ENCODE measurements at places on chromosomes 2 and 18.
A peak's percentile ranks its signal among the peaks of the same experiment; 100 is the strongest.

DNA sequence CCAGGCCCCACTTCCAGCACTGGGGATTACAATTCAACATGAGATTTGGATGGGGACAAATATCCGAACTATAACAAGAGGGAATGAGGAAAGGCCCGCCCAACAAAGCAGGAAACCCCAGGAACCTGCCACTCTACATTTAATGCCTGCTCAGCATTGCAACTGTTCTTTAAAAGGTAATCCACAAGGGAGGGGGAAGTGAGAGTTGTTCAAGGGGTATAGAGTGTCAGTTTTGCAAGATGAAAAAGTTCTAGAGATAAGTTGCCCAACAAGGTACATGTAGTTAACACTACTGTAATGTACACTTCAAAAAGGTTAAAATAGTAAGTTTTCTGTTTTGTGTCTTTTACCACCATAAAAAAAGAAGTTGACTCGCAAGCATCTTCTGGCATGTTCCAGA is 137.6 kb downstream of the MBD2 start:
- no peak for DNase-seq

GRCh38 chr18:34709104-34709503 is 994 bp upstream of the DTNA start:
- peak; percentile 96 for DNase-seq

DNA sequence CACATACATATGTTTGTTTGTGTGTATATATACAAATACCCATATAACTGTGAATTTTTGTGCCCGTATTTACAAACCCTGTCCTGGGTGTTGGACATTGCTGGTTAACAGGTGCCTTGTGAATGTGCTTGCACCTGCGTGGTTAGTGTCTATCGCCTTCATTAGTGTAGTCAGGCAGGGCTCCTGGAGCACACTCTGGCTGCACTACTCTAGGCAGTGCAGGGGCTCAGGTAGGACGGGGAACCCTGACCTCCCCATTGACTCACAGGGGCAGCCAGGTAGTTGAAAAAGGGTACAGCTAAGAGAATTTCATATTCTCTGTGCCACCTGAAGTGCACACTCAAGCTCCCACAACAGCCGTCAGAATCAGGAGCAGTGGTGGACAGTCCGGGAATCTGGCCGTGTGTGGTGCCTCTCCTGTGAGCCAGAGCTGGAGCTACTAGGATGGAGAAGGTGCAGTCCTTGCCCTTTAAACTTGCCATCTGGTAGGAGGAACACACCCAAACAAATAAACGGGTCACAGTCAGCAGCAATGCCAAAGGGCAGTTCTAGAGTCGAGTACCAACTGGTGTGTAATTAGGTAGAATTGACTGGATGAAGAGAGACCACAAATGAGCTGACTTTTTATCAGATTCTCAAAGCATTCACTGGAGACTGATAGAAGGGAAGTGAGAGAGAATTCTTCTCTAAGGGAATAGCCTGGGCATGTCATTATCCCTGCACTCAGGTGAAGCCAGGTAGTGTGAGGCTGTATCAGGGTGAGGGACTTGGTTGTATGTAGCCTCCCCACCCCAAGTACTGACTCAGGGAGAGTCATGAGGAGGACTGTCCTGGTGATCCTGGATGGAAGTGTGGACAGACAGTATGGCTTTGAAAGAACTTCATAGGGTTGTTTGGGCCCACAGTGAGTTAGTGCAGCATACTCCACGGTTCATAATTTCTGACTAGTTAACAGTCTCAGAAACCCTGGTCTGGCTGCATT is 44.1 kb downstream of the FARP2 start:
- no peak for DNase-seq

DNA sequence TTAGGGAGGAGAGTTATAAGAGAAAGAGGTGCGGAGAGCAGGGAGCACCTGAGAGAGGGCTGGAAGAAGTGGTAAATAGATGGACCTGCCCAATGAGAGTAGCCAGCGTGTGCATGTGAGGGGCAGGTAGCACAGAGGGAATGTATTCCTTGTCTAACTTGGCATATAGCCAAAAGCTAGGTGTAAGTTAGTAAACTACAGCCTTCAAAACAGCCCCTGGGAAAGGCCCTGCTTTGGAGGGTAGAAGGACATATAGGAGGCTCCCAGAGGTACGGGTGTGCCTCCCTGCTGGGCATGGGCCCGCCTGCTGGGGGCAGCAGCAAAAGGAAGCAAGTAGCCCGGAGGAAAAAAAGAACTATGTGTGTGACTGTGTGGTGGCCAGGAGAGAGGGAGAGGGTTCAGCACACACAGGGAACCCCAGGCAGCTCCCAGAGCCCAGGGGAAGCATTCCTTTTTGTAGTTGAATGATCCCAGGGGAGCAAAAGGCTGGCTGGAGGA is 48.0 kb downstream of the TCF7L1 start:
- DNase-seq: no peak

- no peak for DNase-seq
These were observed 15.8 kb downstream of the ATG4B start for GRCh38 chr2:241653210-241653750.

GRCh38 chr2:98730053-98730706 is 752 bp downstream of the MGAT4A start:
- DNase-seq: no peak

DNA sequence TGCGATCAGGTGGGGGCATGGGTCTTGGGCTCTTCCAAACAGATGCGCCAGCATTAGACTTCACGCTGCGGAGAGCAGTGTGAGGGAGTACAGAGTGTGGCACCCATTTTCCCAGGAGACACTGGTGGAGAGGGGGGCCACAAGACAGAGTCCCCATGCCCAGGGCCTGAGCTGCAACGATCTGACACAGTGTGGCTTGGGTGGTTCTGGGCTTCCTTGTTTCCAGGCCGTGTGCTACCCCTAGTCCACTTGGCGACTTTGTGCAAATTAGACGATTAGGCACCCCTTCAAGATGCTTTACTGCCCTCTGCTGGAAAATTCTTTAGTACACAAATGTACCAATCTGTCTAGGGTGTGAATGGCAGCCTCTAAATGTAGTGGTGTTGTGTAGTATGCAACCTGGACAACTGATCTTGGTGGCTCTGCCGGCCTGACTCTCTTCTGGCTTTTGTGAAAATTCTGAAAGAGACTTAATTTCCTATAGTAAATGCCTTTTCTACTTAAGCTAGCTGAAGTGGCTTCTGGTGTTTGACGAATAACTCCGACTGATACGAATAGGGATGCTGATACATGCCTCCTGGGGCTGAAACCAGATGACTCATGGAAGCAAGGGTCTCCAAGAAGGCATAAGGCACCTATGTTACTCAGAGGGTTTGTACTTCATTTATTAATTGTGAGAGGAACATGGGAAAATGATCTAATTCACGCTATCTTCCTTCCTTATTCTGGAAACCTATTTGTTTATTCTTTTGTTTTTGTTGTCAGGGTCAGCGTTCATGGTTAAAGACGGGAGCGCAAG is 92.3 kb upstream of the SMAD2 start:
- peak; percentile 71 for DNase-seq

DNA sequence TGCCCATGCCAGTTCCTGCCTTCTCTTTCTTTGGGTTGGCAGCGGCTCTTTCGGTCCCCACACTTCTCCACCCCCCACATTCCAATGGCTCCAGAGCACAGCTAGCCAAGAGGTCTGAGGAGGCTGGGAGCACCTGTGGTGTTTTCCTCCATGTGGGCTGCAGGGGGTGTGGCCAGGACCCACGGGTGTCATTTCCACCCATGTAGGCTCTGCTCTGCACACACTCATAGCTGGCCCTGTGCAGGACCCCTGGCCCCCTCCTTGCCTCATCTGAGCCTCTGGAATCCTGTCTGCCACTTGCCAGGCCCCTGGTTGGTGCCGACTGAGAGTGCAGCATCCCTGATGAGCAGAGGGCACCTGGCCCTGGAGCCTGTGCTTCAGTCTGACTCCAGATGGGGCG is 46.3 kb downstream of the DYSF start:
- DNase-seq: no peak

- no peak for DNase-seq
These were observed 4.8 kb upstream of the SCYGR5 start for GRCh38 chr2:227661827-227662226.

- DNase-seq: no peak
These were observed 75.2 kb downstream of the SOWAHC start for GRCh38 chr2:109689182-109689930.

- DNase-seq: no peak
These were observed 34.7 kb downstream of the ANTXR1 start for GRCh38 chr2:69047625-69048145.

DNA sequence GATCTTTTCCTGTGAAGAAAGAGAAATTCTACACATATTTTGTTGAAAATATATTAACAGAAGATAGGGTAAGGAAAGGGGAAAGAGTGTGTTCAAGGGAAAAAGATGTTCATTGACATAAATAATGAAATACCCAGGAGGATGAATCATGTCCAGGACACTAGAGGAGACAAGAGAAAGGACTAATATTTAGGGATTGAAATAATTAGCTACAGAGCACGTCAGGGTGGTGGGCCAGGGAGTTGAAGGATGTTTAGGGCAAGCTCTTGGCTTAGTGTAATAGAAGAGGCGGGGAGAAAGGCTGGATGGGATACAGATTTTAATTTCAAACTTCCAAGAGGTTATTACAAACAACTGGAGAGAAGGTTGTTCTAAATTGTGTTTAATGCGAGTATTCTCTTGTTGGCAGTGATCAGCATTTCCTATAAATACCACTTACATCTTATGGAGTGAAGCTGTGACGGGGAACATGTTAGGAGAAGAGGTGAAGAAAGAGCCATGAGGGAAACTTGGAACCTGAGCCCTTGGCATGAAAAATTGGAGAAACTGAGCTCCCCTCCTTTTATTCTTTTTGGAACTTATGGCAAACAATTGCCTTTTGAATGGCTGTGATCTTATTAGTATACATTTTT is 36.6 kb upstream of the CETN1 start:
- no peak for DNase-seq

DNA sequence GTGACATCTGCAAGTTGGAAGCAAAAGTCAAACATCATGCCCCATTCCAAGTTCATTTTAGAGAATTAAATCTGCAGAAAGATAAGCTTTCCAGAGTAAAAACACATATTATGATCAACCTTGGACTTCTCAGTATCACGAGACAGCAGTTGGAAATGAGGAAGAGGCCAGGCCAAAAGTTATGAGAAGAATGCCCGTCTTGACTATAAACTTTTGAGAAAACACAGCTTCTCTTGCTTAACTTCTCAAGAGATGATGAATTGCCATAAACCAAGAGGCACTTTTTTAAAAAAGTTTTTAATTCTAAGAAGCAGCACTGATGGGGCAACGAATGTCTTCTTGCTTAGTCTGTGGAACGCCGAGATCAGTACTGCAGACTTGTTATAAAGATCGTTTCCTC is 52.6 kb upstream of the NFU1 start:
- DNase-seq: no peak

GRCh38 chr2:101869527-101869926 is 122.2 kb upstream of the IL1R2 start:
- no peak for DNase-seq

DNA sequence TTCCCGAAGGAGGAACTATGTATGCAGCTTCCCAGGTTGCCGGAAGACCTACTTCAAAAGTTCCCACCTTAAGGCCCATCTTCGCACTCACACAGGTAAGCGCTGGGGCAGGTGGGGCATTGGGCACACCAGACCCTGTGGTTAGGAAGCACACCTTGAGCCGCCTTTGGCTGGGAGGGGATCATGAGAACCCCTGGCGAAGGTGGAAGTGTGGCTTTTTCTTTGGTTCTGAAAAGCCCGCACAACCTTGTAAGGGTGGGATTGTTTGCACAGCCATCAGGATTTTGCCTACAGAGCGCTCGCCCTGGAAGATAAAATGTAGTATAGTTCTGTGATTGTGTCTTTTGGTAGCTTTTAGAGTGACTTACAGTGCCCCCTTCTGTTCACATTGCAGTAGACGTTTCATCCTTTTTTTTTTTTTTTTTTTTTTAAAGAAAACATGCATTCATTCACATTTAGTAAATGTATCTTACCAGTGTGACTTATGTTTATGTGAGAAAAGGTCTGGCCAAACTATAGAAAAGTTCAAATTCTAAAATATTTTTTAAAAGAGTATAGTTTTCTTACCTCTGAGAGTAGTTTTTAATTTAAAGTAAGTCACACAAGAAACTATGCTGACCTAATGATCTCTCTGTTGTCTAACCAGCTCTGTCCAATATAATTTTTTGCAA is 5.3 kb downstream of the KLF11 start:
- peak; percentile 71 for DNase-seq

GRCh38 chr2:166700079-166700478 is 188.2 kb upstream of the XIRP2 start:
- DNase-seq: peak; percentile 5

DNA sequence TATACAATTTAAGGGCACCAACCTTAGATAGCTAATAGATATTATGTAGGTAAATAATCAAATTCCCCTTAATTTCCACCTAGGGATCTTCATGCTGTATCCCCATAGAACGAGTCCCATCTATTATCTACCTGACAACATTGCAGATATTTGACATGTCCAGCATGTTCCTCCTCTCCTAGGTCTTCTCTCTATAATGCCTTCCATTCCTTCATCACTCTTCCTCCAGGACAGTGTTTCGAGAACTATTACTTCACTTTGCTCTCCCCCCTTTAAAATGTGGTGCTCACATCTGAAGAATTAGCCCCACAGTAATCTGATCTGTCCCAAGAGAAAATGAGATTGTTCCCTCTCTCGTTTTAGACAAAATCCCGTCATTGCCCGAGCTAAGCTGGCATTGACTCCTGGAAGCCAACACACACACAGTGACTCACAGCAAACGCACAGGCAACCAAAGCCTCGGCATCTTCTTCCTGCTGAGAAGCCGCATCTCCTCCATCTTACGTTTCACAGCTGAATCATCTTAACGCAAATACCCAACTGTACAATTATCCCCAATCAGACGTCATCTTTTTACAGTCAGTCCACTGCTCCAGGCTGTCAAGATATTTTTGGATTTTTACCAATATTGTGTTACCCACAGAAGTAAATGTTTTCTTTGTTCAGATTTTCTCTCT is 162.9 kb upstream of the AGAP1 start:
- DNase-seq: peak; percentile 95

DNA sequence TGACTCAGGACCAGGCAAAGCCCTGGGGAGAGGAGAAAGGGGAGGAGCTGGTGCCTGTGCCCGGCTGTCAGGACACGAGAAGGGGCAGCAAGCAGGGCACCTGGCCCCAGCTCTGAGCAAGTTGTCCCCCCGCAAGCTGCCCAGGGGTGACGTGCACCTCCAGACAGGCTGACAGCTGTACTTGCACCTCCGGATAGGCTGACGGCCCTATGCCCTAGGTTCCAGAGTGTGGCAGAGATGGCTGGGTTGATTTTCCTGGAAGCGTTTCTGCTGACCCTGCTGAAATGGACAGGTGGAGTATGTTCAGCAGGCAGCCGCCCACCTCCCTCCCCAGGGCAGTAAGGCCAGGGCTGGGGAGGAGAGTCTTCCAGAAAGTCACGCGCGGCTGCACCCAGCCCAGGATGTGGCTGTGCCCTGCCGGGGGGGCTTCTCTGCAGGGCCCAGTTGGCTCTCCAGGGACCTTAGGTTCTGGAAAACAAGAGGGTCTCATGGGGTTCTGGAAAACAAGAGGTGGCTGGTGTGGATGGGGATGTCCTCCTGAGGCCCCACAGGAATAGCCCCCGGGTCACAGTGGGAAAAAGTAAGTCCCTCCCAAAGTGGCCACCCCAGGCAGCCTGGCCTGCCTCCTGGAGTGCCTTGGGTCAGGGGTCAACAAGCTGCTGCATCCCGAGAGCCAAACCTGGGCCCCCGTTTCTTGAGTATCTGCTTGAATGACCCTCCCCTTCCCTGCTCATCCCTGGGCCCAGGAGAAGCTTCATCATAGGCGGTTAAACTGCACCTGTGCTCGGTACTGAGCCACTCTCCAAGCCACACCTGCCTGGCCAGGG is 71.4 kb upstream of the OTOS start:
- no peak for DNase-seq

GRCh38 chr18:75545189-75545588 is 117.7 kb upstream of the SMIM21 start:
- DNase-seq: peak; percentile 15

GRCh38 chr2:62774555-62775366 is 69.2 kb downstream of the EHBP1 start:
- DNase-seq: peak; percentile 71

Data from fibroblast of mammary gland (primary cell).